ENCODE measurements at places on chromosomes 5 and 9.

DNA sequence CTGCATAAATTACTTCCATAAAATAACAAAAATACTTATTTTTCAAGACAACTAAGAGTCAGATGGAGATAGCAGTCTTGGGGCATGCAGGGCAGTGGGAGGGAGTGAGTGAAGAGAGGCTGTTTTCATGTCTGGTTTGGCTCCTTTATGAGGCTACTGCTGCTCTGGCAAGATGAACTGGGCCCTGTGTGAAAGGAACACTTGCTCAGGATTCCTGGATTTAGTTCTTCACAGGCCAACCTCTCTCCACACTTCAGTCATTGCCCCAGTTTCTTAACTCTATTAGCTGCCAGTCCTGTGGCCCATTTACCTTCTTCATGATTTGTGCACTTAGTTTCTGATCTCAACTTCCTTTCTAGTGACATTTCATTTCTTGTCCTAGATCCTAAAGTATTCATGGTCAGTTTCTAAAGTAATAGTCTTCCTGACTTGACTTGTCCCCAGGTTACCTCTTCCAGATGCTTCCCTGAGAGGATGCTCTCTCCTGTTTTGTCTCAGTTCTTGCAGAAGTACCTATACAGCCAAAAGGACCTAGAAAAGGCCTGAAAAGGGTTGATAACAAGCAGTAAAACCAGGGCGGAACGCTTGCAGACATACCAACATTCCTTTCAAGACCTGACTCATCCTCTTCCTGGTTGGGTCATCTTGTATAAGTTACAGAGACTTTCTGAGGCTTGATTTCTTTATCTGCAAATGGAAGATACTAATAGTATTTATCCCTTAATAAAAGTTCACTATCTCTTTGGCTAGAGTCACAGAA, 77.0 kb upstream of the ZFAND5 start:
- no peak for DNase-seq

GRCh38 chr5:112125903-112126302, 293.2 kb downstream of the EPB41L4A start:
- DNase-seq: no peak

- no peak for DNase-seq
Measured at GRCh38 chr5:155332618-155333017, 319.1 kb downstream of the KIF4B start.

GRCh38 chr5:176535101-176535663, 2.0 kb downstream of the RNF44 start:
- DNase-seq: no peak

DNA sequence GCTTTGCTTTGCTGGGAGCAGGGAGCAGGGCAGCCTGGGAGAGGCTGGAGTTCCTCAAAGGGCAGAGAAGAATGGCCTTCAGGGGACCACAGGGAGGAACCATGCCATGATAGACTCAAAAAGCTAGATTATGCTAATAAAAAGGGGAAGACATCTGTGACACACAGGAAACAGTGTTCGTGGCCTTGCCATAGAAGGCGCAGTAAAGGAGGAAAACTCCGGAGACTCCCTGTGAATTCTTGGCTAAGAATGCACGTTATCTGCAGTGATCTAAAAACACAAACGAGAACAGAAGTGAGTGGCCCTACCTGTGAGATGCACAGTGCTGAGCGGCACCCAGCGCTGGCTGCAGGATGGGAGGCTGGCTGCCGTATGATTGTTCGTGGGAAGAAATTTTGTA, 15.9 kb upstream of the LTC4S start:
- no peak for DNase-seq

- DNase-seq: no peak
Measured at GRCh38 chr5:82397741-82398320, 119.7 kb upstream of the RPS23 start.

DNA sequence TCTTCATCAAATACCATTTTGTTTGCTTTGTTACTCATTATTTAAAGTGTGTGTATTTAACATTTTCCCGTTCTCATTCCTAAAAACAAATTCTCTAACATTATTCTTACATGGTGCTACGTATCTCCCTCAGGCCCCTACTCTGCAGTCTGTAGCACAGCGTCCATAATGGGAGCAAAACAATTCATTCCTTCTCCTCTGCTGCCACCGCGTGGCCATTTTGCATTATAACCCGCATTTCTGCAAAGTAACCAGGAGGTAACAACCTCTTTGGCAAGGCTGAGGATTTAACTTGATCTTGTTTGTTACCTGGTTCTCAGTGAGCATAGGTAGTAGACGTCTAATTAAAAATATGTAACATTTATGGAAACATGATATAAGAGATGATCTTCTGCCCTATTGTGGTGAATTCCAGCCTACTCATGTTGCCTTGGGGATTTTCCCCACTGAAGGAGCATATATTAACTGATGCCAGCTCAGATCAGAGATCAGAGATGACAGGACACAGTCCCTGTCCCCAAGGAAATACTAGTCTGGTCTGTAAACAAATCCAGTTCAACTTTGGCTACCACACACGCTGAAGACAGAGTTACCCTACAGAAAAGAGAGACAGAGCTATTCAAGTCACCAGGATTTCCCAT, 10.5 kb downstream of the OR1K1 start:
- DNase-seq: no peak

GRCh38 chr9:133944746-133945135, 47.4 kb downstream of the VAV2 start:
- no peak for DNase-seq

DNA sequence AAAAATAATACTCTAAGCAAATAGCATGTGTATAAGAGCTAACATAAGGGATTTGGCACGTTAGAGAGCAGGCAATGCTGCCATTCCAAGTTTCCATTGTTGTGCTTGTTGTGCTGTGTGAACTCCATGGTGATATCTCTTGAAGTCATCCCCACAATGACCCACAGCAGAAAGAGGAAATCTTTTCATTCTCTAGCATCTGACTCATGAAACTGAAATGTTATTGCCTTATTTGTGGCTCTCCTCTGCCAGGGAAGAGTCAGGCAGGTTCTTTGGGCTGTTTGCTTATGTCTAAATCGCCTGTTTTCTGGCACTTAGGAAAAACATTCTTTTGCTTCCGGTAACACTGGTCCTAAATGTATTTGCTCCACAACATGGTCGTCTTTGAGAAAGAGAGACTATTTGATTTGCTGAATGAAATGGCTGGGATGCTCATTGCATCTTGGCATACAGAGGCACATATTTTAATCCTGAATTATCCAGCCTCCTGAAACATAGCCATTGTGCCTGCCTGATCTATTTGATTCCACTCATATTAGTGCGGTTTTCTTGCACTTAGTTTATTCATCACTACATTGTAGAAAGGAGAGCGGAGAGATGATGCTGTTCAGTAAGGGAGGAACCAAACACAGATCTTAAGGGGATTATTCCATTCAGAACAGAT, 188.8 kb downstream of the CSNK1G3 start:
- no peak for DNase-seq

- no peak for DNase-seq
Measured at GRCh38 chr5:50923768-50924494, 257.5 kb downstream of the PARP8 start.

DNA sequence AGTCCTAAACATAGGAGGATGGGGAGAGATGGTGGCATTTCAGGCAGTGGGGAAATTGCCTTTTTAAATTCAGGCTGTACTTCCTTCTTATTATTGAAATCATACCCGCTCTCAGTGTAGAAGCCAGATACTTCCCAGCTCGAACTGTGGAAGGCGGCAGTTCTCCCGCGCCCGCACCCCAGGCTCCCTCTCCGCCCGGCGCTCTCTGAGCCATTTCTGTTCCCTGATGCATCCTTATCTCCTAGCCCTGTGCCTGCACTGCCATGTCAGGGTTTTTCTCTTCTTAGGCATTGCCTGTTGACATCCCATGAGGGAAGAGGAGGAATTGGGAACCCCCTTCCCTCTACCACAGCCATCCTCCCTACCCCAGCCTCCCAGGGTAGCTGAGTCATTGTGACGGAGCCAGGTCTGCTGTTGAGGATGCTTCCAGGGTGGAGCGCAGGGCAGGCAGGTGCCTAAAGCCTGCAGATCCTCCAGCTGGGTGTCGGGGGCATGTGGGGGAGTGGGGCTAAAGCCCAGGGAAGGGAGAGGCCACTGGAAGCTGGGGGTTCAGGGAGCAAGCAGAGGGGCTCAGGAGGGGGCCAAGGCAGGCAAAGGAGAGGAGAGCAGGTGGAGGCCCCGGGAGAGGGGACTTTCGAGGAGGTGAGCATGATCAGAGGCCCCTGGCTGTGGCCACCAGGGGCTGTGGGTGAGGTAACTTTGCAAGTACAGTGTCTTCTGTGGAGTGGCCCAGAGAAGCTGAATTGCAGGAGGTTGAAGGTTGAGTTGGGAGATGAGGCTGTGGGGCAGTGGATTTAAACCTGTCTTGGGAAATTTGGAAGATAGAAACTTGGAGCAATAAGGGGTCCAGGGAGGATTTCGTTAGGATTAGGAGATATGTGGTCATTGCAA, 16.2 kb downstream of the LAMC3 start:
- no peak for DNase-seq

GRCh38 chr9:135618866-135619598, 20.3 kb downstream of the GLT6D1 start:
- DNase-seq: no peak

GRCh38 chr9:76424491-76424890, 30.3 kb upstream of the RFK start:
- no peak for DNase-seq

DNA sequence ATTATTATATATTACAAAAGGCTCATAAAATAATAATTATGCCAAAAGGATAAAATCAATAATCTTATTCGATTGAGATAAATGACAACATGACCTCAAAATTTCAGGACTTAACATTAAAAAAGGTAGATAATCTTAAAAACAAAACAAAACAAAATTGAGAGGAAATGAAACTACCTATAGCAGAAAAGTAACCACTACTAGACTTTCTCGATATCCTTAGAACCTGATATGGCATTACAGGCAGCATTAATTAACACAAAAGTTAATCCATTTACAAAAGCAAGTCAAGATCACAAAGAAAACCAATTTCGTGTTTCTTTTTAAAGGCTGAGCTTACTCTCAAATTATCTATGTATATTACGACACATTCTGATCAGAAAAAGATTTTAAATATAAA, 29.9 kb downstream of the TMEM161B start:
- no peak for DNase-seq

DNA sequence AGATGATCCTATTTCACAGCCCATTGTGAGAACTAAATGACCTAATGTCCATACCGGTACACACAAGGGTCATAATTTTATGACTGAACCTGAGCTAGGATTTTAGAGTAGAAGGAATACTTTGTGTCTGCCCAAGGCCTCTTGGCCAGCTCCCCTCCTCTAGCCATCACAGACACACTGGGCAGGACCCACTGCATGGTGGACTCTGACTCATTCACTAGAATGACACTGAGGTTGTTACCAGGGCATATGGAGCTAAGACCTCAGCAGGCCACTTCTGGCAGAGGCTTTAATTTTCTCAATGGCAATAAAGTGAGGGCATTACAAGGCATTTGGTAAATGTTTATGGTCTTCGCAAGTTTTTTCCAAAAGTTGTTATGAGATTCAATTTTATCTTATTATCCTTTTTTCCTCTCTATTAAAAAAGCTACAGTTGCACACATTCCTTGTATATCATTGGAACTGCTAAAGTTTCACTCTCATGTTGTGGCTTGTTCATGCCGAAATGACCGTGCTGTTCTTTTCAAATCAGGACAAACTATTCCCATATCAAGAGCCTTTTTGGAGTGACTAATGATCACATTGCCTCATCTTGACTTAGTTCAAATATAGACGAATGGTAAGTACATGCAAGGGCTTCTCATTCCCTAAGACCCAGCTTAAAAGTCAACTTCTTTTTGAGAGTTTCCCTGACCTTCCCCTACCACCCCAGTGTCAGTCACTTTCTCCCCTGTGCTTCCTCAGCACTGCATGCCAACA, 595.7 kb downstream of the ACTL7B start:
- DNase-seq: no peak

GRCh38 chr5:90263102-90263820, 146.3 kb downstream of the CETN3 start:
- no peak for DNase-seq

GRCh38 chr9:82168585-82168984, 180.0 kb downstream of the SPATA31D1 start:
- no peak for DNase-seq

DNA sequence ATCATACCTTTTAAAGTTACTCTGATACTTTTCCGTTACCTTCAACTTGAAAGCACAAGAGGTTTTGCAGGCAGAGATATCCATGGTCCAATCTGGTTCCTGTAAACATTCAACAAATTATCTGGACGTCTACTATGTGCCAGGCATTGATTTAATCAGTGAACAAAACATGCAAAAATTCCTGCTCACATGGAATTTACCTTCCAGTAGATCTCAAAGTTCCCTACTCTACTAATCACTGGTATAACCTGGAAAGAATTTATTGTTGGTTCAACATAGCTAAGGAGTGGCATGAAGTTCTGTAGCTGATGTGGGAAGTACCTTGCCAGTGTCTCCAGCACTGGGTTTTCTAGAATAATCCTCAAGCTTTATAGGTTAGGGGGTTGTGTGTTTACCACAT, 9.8 kb downstream of the OCLN start:
- DNase-seq: no peak

- DNase-seq: no peak
Measured at GRCh38 chr9:106799152-106799551, 63.8 kb upstream of the ZNF462 start.

DNA sequence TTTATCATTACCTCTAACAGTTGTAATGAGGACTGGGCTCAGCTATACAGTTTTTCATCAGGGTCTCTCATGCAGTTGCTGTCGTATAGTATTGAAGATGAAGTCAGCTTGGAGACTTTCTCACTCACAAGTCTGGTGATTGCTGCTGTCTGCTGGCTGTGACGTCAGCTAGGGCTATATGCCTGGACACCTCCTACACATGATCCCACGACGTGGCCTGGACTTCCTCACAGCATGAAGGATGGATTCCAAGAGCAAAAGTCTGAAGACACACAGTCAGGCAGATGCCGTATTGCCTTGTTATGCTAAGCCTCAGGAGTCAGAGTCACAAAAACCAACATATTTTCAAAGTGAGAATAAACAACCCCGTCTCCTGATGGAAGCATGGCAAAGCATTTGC, 193.3 kb downstream of the LURAP1L start:
- DNase-seq: no peak

DNA sequence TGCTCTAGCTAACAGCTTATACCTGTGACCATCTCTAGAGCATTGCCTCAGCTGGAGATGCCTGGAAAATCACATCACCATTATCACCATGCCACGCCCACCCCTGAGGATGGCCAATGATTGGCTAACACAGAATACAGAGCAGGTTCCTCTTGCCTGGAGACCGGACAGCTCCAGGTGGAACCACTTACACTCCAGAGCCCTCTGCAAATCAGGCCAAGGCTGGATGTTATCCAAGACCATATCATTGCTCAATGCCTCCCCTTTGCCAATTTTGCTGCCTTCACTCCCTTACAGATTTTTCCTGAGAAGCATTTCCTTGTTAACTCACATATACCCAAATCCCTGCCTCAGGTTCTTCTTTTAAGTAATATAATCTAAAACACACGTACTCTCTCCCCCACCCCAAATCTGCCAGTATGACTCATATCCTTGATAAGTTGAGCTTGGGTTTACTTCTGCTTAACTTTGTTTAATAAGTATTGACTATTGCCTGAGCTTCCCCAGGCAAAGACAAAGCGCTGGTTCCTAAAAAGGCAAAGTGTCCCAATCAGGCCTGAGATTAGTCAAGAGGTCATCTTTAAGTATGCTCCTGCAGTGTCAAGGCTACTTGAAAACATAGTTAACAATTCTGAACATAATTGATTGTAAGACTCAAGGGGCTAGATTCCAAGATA, 309.6 kb downstream of the EPB41L4A start:
- no peak for DNase-seq

Measured in activated CD8-positive, alpha-beta memory T cell treated with anti-CD3 and anti-CD28 coated beads for 48 hours (primary cell).